ENCODE measurements at places on chromosomes 1 and 21.

GRCh38 chr1:151478923-151479322 is 19.6 kb upstream of the POGZ start:
- DNase-seq: no peak

DNA sequence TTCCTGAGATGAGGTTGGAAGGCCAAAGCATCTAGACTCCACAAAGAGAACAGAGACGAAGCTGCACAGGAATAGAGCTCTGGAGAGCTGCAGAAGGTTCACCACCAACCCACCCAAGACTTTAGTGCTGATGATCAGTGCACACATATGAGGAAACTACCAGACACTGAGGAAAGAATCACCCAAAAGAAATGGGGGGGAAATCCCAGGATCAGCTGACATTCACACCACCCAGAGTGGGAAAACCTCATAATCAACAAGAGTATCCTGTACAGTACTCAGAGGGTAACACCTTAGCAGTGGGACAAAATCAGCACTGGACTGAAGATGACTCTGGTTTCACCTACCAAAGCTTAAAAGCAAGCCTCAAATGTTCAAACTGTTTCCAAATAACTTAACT is 36.4 kb downstream of the DENND1B start:
- no peak for DNase-seq

GRCh38 chr1:55768327-55768952 is 553.3 kb upstream of the USP24 start:
- no peak for DNase-seq

DNA sequence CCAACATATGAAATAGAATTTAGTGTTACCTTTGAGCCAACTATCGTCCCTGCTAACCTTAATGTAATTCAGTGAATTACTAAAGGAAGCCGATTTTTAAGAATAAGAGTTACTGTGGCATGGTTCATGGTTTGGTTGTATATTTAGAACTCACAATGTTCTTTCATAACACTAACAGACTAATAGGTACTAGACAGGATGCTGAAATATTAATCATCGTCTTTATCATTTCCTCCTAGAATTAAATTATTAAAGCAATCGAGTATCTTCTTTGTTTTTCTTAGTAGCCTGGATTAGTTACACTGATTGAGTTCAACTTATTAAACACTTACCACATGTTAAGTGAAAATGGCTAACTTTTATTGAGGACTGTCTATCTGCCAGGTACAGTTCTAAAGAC is 47.7 kb downstream of the TARBP1 start:
- DNase-seq: no peak

DNA sequence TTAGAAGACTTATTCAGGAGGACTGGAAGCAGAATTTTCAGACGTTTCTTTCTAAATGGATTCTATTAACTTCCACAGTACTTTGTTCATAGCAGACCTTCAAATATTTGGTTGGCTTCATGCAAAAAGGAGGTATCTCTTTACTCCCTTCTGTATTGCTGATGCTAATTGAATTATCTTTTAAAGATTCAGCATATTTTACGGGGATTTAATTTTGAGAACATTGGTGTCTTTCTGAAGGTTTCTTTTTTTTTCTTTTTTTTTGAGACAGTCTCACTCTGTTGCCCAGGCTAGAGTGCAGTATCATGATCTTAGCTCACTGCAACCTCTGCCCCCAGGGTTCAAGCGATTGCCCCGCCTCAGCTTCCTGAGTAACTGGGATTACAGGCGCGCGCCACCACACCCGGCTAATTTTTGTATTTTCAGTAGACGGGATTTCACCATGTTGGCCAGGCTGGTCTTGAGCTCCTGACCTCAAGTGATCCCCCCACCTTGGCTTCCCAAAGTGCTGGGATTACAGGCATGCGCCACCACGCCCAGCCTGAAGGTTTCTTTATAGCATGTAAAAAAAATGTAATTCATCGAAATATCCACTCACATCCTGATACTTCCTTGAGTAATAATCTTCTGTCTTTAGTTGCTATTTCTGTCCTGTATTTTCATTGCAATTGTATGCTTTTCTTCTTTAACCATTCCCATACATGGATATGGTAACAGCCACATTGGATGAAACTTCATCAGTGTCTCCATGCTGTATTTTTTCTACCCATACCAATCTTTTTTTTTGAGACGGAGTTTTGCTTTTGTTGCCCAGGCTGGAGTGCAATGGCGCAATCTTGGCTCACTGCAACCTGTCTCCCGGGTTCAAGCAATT is 14.5 kb downstream of the CNST start:
- DNase-seq: no peak

Data from GM04504 (cell line).